HT-29 (cell line): ENCODE measurements at places on chromosomes 4 and X.

GRCh38 chr4:146490106-146490505, 31.6 kb downstream of the SLC10A7 start:
- no peak for DNase-seq

- peak; percentile 89 for DNase-seq
These were observed 990 bp downstream of the HNRNPD start for GRCh38 chr4:82372517-82373485.

- DNase-seq: no peak
These were observed 32.4 kb upstream of the ZCCHC4 start for GRCh38 chr4:25280210-25280609.

- DNase-seq: no peak
These were observed 2.7 kb downstream of the KLF3 start for GRCh38 chr4:38666766-38667084.

DNA sequence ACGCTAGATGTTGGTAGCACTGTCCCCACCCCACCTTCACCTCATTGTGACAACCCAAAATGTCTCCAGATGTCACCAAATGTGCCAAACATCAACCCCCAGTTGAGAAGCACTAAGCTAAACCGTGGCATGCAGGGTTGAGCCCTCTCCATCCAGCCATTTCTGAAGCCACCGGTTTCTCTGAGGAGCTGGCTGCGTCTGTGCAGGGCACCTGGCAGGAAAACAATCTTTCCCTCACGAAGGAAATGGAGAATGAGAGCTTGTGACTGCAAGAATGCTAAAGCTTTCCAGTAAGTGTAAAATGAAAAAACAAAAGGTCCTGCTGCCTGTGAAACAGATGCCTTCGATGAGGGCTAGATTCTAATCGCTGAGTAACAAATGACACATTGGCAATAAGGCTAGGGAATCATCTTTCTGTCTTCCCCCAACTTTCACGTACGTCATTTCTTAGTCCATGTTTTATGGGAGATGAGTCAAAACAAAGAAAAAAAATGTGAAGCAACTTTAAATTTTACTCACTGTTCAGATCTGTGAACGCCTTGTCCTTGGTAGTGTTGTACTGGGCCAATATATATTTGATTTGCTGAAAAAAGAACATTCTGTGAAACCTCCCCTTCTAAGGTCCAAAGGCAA, 59.9 kb downstream of the PROM1 start:
- no peak for DNase-seq

DNA sequence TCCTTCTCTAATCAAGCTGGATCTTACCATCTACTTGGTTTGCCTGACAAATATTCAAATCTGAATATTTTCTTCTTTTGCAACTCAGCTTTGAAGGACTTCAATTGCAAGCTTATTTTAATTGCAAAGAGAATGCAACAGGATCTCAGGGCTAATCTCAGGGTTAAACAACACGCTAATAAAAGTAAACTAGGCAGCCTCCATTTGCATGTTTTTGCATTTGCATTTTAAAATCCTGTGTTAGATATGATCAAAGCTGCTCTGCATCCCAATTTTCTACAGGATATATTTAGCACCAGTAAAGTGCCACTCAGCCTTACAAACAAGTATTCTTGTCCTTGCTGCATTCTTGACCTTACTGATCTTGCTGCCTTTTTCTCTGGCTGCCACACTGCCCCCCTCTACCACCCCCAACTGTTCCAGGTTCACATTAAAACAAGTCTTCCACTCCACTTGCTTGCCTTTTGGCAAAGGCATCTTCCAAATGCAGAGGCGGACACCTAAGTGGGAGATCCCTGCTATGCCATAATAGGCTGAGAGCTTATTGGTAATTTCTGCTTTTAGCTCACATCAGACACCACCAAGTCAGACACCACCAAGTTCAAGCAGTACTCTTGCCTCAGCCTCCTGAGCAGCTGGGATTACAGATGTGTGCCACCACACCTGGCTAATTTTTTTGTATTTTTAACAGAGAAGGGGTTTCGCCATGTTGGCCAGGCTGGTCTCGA, 48.1 kb downstream of the GPRIN3 start:
- DNase-seq: no peak

- DNase-seq: peak; percentile 86
These were observed at the start of gene PPID for GRCh38 chr4:158722917-158723793. TSS of gene PPID (minus strand) at chr4:158723396. CDS start at chr4:158723288, 108 bp downstream.

DNA sequence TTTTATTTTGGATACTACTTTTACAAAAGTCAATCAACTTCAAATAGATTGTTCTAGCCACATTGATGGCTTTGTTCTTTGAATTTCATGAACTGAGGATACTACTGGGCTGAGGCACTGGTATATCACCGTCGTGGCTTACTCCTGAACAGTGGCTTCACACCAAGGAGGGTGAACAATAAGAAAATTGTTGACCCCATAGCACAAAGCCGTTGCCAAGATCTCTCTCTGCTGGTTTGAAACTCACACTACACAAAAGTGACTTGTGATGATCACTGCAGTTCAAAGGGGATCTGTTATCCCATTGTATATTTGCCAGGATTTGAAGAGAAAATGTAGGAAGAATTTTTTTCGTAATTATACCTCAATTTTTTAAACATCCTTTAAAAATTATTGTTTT, 119.6 kb downstream of the PDLIM5 start:
- no peak for DNase-seq

- no peak for DNase-seq
These were observed 1285.5 kb downstream of the STIM2 start for GRCh38 chr4:28146191-28146590.

DNA sequence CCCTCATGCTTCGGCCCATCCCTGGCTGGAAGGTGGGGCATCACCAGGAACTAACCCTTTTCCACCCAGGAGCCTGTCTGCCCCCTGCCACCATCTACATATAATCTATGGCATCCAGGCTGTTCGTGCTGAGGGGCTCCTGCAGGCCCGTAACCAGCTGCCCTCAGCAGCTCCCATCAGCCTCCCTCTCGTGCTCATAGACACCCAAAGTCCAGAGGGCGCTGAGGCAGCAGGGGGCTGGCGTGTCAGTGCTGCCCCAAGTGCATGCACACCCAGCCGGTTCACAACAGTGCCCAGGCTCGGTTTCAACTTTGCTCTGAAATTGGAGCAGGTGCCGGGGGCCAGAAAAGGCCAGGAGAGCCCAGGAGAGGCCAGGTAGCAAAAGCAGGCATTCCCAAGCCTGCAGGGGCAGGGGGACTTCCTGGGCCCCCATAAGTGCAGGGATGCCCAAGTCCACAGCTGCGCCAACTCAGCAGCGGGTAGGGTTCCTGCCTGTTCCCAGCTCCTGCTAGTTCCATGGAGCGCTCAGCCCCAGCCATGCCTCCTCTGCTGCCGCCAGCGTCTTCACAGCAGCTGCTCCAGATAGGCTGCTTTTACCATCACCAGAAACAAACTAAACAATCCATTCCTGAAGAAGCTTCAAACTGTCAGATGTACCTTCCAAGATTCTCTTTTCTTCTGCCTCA, 558.2 kb upstream of the GNPDA2 start:
- DNase-seq: no peak

DNA sequence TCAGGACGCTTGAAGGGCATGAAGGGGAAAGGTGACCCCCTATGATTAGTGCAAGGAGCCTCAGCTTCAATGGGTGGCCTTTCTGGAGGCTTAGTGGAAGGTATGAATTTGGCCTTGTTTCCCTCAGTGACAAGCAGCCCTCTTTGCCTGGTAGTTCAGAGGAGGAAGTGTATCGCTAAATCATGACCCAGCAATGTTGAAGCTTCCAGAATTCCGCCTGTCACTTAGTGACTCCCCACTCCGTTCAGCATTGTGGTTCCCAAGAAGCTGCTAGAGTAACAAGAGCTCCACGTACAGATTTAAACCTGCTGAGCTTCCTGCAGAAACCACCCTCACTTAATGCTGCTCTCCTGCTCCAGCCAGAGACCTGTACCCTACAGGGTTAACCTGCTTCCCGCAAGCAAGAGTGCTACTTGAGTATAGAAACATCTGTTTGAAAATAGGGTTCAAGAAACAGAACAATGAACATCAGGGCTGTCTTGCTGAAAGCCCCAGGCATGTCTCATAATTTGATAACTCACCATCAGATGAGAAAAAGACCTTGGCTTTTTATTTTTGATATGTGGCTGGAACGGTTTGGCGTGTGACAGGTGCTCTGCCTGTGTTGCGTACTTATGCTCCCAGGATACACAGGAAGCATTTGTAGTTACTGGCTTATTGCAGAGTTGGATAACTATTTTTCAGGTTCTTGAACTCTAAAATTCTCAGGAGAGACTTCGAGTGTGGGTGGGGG, 105.2 kb downstream of the UCHL1 start:
- DNase-seq: peak; percentile 73

DNA sequence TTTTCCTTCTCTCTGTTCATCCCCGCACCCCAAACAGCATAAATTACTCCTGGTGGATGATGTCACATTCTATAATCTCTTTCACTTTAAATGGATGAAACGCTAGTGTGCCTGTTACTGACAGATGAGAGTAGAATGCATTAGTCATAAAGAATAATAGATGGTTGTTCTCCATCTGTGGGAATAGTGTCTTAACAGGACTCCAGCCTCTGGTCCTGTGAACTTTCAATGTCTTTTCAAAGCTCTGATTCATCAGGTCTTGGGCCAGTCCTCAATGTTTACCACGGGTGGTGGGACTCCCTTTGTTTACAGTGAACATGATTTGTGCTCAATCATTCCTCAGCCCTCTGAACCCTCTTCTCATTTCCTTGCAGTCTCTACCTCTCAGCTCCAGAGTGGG, 182.6 kb downstream of the GABRB1 start:
- DNase-seq: no peak

GRCh38 chr4:4311193-4311592, 21.1 kb downstream of the ZBTB49 start:
- DNase-seq: no peak

DNA sequence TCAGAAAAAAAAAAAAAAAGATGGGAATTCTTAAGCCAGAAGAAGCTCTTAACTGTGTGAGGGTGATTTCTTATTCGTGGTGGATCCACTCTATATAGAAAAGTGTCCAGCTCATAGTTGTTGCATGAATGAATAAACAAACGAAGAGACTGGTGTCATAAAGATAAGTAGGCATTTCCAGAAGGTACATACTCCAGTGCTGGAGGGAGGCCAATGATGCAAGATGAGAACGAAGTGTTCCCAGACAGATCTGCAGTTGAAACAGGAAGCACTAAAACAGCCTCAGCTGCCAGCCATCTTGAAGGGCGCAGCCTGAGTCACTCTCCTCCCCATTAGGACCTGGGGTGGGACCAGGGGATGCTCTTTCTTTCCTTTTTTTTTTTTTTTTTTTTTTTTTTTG, 47.4 kb upstream of the HOPX start:
- DNase-seq: no peak

GRCh38 chrX:81316163-81316562, 114.3 kb downstream of the SH3BGRL start:
- DNase-seq: no peak

- no peak for DNase-seq
These were observed 42.5 kb downstream of the BTC start for GRCh38 chr4:74751856-74752255.

GRCh38 chrX:13159886-13160285, 115.5 kb upstream of the FAM9C start:
- DNase-seq: no peak

GRCh38 chrX:107646735-107647134, 18.4 kb downstream of the PRPS1 start:
- DNase-seq: no peak

- DNase-seq: no peak
These were observed 177.7 kb downstream of the RBM46 start for GRCh38 chr4:154958621-154959358.

GRCh38 chr4:168656946-168657473, 160.2 kb downstream of the PALLD start:
- DNase-seq: no peak

DNA sequence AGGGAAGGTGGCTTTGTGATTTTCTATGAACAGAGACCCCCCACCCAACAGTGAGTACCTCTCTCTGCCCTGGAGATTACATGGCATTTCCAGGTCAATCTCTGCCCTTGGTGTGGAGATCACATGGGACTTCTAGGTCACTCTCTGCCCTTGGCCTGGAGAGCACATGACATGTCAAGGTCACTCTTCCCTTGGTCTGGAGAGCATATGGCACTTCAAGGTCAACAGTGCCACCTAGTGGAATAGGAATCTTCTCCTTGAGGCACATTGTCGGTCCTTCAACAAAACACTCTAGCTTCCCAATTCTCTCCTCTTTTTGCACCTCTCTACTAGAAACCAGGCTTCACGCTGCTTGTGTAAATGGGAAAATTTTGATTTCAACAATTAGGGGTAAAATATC, 66.2 kb upstream of the TACR3 start:
- DNase-seq: peak; percentile 74

DNA sequence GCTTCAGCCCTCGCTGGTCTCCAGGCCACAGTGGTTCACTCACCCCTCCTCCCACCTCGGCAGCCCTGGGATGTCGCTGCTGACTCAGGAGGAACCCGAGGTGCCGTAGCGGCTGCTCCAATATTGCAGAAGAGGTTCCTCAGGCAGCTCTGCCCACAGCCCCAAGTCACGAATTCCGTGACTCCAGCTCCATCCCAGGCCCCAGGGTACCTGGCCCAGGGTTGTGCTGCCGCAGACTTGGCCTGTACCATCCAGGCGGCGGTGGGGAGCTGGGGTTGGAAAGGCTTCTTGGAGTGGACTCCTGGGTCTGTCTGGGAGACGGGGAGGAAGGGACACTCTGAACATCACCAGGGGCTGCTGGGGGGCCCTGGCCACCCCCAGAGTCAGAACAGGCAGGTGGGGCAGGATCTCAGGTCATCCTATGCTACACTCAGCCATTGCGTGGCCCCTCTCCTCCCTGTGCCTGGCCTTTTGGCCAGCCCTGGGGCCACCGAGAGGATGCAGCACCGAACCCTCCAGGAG, 728 bp upstream of the HGFAC start:
- no peak for DNase-seq

DNA sequence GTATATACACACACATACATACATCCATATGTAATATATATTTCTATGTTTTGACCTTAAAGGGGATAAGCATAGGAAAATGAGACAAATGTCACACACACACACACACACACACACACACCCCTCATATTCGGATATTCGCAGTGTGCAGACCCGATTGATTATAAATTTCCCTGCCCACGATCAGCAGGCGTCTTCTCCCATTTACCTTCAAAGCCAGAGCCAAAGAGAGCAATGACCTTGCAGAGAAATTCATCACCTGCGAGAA, 488 bp downstream of the GPRIN3 start:
- DNase-seq: no peak

DNA sequence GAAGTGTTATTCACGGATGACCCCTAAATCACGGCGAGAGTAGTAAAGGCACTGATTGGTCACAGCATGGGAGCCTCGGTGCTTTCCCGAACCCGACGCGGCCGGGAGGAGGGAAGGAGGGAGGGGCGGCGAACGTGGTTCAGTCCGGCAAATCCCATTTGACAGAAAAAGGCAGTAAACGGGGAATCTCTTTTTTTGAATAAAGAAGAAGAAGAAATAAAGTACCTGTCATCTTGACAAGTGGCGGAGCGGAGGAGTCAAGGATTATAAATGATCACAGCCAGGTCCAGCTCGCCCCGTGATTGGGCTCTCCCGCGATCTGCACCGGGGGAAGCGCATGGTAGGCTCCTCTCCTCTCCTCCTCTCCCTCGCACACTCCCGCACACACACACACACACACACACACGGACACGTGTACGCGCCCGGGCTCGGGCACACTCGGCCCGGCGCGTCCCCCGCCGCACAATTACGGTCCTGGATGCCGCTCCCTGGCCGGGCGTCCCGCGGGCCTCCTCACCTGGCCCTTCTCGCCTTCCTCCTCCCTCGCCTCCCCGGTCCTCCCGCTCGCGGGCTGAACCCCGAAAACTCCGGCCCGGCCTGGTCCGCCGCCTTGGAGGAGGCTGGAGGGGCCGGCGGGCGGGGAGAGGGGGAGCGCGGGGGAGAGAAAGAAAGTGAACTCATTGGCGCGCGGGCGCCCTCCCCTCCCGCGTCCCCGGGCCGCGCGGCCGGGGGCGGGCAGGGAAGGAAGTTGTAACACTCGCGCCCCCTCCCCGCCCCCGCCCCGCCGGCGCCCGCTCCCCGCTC, 99.2 kb upstream of the TENM3 start:
- peak; percentile 55 for DNase-seq
